Pulmonary artery endothelial cell (primary cell): ENCODE measurements at places on chromosomes 11 and 22.

GRCh38 chr11:2898366-2899079 lies 12.9 kb upstream of the CDKN1C start:
- DNase-seq = peak; percentile 91

DNA sequence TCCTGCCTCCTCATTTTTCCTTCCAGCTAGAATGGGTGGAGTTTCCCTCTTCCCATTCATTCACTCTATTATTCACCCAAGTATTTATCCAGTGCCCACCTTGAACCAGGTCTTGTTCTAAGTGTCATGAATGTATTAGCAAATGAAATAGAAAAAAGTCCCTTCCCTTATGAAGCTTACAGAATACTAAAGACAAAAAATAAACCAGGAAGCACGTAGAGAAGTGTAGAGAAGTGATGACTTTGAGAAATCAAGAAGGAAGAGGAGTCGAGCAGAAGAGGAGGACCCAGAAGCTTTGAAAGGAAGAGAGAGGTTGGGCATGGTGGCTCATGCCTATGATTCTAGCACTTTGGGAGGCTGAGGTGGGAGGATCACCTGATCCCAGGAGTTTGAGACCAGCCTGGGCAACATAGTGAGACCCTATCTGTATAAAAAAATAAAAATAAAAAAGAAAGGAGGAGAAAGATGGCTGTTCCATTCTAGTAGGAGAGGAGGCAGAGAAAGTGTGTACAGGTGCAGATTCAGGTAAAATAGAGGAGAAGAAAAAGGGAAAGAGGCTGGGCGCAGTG lies 17.1 kb upstream of the SYVN1 start:
- DNase-seq = no peak

GRCh38 chr11:42657169-42657568 lies 654.6 kb upstream of the API5 start:
- no peak for DNase-seq

DNA sequence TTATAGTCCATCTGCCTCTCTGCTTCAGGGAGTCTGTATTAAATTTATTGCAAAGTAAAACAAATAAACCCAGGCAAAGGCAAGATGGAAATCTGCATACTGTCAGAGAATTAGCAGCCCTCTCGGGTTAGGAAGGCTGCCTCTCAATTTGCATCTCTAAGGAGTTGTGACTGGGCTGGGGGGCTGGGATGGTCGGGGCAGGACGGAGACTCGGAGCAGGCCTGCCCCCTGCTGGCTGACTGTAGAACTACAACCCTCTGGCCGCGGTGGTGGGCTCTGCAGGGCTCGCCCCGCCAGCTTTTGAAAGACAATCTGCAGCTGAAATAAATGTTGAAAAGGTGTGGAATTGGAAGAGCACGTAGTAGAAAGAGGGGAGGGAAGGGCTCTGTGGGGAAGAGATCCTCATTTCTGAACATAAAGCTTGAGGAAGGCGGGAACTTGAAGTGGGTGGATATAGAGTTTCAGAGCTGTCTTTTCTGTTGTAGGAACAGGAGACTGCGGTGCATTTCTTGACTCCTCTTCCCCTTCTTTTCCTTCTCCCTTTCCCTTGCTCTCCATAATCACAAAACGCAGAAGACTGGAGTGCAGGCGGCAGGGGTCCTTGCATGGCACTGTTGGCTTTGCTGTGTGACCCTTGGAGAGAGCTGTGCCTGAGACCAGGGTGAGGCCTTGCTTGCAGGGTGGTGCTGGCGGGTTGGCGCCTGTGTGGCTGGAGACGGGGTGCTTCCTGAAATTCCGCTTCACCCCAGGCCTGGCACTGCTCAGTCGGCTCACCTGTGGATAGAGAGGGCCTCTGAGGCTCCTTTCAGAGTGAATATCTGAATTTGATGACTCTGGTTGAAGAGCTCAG lies 22.6 kb upstream of the PKNOX2 start:
- no peak for DNase-seq

GRCh38 chr11:15286465-15286864 lies 171.7 kb downstream of the INSC start:
- DNase-seq = no peak

- DNase-seq = peak; percentile 50
These were observed 21.8 kb downstream of the NF2 start for GRCh38 chr22:29625090-29625825.

- DNase-seq = no peak
These were observed 36.5 kb upstream of the CELSR1 start for GRCh38 chr22:46573781-46574437.
